ENCODE measurements at places on chromosomes 3 and 15. TPM values are rescaled to one million over a fixed set of nuclear protein-coding genes. Genes with fewer than 3 reads are reported as not detected.

DLL4 gene
- total RNA-seq, result 8.0 TPM

CDHR4 gene
- not detected for total RNA-seq

GATM gene
- 21.8 TPM for total RNA-seq

HRH1 gene
- total RNA-seq, result 2.2 TPM

NAA50 gene
- 118 TPM for total RNA-seq

WDR93 gene
- not detected for total RNA-seq

DNA sequence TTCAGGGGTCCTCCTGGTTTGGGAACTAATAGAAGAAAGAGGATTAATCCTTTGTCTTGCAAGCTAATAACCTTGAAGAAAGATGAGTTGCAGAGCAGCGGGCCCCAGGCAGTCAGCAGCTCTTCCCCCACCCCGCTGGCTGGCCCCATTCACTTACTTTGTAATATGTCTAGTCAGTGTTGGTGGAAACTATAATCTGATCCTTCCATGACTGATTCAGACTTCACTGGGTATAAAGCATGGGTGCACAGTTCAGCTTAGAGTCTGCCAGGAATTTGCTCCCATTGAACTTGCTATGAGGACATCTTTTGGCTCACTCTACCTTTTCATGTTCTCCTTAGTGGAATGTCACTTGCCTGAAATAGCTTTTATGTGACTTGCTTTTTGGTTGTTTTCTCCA is 117.7 kb downstream of the CCNL1 start:
- DNase-seq, result no peak

- DNase-seq, result peak; percentile 73
These were observed 38.4 kb upstream of the FURIN start for GRCh38 chr15:90829942-90830440.

DNA sequence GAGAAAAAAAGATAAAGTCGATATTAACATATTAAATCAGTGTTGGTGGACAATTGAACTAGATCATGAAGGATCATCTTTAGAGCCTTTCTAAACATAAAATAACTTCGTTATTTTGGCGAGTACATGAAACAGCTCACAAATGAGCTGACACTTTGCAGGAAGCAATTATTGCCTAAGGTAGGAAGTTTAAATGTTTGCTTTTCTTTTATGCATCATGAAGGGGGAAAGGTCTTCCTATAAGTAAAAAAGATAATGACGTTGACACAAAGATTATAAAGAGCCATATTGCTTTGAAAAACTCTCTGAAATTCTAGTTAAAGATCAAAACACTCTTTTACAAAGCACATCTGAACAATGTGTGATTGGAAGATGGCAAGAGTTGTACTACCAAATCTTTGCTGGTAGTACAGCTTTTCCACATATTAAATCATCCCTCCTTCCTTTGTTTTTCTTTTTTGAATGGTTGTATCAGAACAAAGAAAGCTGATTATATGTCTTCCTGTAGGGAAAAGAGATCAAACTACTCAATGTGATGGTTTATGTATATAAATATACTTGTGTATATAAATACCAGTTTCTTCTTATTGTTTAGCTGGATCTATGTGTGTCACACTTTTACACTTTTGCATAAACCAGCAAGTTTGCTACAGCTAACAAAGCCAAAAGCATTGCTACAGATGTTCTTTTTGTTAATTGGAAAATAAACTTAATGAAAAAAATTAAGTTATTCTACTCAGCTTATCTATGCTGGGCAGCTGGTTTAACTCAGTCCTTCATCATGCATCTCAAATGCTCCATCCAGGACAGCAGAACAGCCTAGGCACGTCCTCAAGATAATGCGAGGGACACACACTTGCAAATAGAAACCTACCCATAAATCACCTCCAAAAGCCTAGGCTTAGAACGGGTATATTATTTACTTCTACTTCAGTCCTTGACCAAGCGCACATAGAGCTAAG is 850.8 kb upstream of the ROBO1 start:
- no peak for DNase-seq

GRCh38 chr3:58071480-58071971 is 63.3 kb downstream of the FLNB start:
- DNase-seq, result no peak

GRCh38 chr15:51768018-51768417 is 16.6 kb downstream of the TMOD2 start:
- peak; percentile 20 for DNase-seq

GRCh38 chr15:65795663-65796216 is 3.6 kb upstream of the DENND4A start:
- no peak for DNase-seq

GRCh38 chr3:115275896-115276295 is 128.8 kb upstream of the ZBTB20 start:
- DNase-seq, result no peak

- no peak for DNase-seq
These were observed 65.1 kb upstream of the TBL1XR1 start for GRCh38 chr3:177262396-177262795.

DNA sequence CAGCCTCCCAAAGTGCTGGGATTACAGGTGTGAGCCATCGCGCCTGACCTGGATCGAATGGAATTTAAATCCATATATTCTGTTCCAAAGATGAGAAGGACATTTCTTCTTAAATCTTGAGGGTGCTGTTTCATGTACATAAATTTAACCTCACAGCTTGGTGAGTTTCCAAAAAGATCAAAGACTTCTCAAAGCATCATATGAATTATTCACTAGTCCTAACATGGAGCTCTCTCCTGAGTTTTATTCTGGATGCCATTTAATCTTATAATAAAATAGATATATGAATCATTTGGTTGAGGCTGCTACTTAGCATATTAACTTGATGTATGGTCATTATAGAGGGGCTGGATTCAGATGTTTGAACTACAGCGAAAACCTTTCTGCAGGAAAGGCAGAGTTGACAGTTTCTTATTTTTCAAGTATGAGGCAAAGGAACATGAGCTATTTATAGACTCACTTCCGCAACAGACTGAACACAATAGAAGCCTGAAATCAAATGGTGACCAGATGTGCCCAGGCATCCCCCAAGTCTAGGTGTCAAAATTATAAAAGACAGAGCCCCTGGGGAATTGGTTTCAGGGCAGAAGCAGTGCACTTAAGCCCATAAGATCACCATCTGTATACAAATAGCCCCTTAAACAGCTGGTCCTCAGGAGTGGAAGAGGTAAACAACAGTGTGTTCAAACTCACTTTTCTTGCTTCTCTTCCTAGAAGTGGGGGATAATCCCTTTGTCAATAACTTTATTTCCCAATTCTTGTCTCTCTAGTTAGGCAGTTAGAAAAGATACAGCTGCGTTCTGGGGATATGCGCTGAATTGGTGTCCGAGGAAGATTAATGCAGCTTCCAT is 29.7 kb downstream of the STARD9 start:
- DNase-seq, result no peak

DNA sequence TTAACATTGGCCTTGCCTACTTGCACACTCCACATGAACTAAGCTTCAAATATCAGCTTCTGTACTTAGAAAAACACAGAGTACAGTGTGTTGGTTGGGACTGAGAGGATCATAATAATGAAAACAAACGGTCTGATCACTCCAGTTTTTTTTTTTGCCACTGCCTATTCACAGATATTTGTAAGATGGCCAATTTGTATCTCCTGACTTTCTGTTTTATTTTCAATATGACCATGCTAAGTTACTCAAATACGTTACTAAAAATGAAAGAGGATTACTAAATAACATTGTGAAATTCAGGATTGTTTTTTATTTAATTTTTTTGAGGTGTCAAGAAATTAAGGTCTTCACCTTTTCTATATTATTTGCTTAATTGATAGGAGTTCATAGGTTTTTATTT is 595.1 kb downstream of the TUSC7 start:
- DNase-seq, result no peak

- DNase-seq, result no peak
These were observed 38.1 kb downstream of the TM2D3 start for GRCh38 chr15:101614001-101614585.

Measured in adrenal gland (tissue), 19 donors.